ENCODE measurements at places on chromosomes 16 and 17.

DNA sequence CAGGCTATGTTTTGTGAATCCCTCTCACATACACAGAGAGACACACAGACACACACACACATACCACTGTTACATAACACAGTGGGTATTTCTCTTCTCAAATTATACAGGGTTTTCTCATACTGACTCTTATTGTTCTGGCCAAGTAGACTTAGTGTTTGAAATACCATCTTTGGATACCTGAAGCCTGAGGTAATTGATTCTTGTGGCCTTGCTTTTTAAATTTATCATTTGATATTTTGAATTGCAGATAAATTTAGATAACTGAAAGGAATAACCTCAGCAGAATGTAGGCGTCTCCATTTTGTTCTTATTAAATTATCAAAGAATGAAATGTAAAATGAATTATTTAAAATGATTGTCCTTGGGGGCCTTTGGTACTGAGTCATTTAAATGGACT, 223.8 kb downstream of the LGALS9B start:
- DNase-seq = no peak

- no peak for DNase-seq
These were observed 134.3 kb downstream of the TMEM132E start for GRCh38 chr17:34713687-34714086.

GRCh38 chr17:65783845-65784334, 222.4 kb upstream of the AXIN2 start:
- no peak for DNase-seq

GRCh38 chr17:66635386-66636045, 199.4 kb upstream of the CACNG5 start:
- no peak for DNase-seq

DNA sequence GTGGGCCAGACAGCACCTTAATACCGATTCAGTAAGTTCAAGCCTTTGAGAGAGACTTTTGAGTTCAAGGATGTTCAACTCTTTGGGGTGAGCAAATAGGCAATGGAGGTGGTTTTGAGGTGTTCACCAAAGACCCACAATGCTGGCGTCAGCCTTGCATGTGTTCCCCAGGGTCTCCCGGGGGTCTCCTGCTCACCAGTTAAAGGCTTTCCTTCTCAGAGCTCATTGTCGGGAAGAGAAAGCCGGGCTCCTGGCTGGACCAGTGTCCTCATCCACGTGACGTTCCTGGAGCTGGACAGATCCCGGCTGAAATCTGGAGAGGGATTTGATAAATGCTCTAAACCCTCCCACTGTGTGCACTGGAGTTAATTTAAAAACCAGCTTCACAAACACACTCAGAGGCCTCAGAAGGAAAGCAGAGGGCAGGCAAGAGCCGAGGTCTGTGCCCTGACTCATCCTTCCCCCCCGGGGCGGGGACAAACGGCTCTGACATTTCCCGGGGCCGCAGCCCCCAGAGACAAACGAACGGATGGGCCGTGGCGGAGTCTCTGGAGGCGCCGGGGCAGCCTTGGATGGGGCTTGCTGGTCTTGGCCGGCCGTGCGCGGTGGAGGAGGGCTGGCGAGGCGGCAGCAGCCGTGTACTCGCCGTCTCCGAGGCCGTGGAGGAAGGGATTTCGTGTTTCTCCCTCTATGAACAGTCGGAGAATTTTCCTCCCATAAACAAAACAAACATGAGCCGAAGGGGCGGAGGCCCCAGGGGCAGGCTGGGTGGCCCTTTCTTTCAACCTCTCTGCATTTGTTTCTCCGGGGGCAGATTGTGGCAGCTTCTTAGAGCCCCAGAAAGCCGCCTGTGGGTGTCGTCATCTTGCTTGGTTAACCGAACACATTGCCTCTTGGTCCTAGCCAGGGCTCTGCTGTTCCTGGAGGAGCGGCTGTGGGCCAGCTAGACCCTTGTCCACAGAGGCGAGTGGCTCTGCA, 94.2 kb downstream of the NTN1 start:
- no peak for DNase-seq

DNA sequence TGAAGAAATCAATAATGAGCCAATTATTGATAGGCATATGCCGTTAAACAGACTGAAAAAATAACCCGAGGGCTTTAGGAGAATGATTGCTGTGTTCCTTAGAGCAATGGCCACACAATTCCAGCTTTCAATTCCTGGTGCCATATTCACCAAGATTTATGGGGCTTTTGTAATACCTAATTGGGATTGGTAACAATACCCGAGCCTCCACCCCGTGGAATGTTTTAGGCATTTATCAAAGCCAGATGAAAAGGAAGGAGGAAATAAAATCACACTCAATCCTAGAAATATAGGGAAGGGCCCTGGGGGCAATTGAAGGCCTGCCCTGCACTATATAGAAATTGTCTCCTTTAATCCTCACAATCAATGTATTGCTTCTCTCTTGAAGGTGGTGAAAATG, 42.1 kb upstream of the MLYCD start:
- no peak for DNase-seq

- no peak for DNase-seq
These were observed 19.0 kb downstream of the CBFA2T3 start for GRCh38 chr16:88957887-88958577.

DNA sequence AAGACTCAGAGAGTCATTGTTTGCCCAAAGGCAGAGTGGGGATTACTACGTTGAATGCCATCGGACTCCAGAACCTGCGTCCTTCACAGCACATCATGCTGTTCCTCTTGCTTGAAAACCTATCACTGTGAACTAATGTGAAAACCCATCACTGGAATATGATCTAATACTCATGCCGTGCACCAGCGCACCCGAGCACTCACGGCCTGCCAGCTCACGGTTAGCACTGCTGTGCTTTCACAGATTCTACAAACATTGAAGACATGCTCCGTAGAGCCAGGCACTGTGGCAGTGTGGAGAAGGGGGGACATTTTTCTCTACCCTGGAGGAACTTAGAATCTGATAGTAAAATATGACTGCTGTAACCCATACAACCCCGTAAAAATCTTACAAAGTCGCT, 350.4 kb downstream of the C16orf95 start:
- no peak for DNase-seq

- no peak for DNase-seq
These were observed 7.8 kb upstream of the MAPK7 start for GRCh38 chr17:19370493-19370960.

DNA sequence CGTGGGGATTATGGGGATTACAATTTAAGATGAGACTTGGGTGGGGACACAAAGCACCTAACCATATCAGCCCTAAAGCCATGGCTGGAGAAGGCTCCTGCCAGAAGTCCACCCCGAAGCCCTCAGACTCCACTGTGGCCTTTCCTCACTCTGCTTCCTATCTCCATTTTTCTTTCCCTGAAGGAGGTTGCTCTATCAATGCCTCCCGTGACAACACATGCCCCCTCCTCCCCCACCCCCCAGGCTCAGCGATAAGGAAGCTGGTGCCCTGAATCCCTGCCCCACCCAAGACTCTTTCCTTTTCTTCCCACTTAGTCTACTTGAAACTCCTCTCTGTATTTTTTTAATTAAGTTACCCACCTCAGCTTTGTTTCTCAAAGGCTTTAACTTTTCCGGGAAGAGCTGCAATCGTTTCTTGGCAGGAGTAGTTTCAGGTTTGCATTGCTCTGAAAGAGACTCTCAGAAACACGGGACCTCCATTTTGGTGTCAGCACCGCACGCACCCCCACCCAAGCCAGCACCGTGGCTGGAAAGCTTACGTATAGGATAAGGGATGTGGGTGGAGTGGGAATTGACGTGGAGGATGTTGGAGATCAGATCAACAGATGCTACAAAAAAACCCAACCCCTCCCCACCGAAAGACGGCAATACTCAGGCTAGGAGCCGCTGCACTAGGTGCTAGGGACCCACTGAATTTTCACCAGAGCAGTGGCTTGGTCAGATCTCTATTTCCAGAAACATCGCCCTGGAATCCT, 15.2 kb upstream of the CA4 start:
- DNase-seq = no peak

DNA sequence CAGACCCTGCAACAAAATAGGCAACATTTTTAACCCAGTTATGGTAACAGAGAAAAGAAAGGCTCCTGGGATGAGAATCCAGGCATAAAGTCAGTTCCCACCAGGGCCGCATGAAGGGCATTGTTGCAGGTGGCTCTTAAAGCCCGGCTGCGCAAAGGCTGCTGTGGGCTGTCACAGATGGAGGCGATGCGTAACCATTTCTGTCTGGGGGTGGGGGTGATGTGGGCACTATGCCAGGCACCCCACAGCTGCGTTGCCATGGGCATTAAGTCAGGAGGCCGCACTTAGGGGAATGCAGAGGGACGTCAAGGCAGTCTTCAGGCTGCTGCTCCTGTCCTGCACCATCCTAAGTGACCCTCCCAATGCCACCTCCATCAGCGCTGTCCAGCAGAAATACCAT, 228.4 kb downstream of the CPPED1 start:
- DNase-seq = no peak

DNA sequence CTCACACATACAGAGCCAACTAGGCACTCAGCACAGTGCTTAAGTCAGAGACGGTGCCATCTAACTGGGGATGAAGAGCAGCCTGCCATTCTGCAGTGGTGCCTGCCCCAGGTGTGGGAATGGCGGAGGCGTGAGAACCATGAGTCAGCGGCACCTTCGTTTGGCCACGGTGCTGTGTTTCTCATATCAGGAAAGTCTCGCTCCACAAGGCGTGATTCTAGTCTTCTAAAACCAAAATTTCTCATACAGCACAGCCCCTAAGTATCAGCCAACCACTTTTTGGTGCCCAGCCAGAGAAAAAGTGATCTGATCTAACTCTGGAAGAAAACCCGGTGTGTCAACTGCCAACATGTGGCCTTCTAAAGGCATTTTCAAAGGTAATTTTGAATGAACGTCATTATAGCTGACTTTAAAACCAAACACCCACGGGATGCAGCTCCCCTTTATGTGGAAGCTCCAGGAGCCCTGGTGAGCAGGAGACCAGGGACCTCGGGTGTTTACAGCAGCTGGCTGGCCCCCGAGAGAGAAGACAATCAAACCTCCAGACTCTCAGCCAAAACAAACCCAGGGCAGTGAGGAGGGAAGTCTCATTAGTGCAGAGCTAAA, 54.6 kb downstream of the ABCC12 start:
- DNase-seq = no peak

DNA sequence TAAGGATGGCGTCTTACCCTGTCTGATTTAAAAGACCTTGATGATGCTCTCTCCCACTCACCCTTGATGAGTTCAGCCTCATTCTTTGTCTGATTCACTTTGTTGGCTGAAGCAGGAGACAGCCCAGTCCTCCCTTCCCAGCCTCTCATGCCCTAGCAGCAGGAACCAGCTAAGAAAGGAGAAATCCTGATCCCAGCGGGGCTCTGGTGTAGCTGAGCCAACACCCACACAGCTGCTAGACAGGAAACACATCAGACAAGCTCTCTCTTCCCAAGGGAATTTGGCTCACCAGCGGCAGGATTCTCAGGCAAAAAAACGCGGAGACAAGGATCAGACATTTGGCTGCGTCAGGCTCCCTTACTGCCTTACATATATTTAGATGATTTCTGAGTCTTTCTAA, 211.5 kb downstream of the CDH11 start:
- peak; percentile 73 for DNase-seq

- DNase-seq = no peak
These were observed 195.8 kb downstream of the KCNJ2 start for GRCh38 chr17:70365091-70365583.

- peak; percentile 30 for DNase-seq
These were observed 457 bp downstream of the CHTF8 start for GRCh38 chr16:69131839-69132423.

DNA sequence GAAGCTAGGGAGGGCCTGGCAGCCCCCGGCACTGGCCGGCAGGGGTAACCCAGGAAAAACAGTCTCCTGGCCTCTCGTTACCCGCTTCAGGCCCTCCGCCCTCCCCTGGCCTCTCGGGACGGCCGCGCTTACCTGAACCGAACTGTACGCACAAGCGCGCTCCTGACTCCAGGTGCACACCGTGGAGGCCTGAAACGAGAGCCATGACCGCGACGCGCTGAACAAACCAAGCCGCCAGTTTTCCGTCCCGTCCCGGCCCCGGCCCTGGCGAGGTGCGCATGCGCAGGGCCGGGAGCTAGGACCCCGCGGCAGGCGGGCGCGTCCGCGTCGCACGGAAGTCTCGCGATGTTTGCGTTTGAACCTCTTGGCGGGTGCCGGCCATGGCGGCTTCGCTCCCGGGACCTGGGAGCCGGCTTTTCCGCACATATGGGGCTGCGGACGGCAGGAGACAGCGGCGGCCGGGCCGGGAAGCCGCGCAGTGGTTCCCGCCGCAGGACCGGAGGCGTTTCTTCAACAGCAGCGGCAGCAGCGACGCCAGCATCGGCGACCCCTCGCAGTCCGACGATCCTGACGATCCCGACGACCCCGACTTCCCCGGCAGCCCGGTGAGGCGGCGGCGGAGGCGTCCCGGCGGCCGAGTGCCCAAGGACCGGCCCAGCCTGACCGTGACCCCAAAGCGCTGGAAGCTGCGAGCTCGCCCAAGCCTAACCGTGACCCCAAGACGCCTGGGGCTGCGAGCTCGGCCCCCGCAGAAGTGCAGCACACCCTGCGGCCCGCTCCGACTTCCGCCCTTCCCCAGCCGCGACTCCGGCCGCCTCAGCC, at the start of gene HASPIN:
Gene HASPIN (plus strand): TSS at position 348 of the 822 bp plus-strand sequence. CDS start 33 bp downstream, at position 381.
- peak; percentile 75 for DNase-seq

- no peak for DNase-seq
These were observed 863 bp upstream of the UTS2R start for GRCh38 chr17:82370471-82371332.

DNA sequence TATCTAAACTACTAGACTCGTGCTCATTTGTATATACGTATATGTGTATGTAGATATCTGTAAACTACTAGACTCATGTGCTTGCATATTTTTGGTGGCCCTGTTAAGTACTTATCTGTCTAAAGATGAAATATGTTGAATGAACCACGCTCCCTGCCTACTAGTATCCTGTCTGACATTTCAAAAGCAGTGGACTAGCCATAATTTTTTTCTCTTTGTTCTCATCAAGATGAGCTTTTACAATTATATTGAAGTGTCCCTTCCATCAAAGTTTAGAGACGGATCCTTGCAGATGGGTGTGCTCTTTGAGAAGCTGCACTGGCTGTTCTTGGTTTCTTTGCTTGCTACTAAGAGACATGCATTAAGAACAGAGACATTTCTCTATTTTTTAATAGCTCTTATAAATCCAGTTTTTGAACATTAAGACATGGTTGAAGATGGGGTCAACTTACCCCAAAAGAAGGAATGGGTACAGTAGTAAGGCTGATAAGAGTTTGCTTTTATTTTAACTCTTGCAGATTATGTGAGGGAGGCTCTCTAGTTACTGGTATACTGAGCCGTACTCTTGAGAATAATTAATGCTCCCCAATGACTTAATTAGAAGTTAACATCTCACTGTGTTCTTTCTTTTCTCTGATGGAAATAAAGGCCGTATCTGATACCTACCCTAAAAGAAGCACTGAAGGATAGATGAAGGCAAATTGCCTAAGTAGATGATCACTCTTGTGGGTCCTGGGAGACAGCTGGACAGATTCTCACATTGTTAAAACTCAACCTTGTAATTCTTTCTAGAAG, 3.4 kb downstream of the CNTNAP4 start:
- no peak for DNase-seq

DNA sequence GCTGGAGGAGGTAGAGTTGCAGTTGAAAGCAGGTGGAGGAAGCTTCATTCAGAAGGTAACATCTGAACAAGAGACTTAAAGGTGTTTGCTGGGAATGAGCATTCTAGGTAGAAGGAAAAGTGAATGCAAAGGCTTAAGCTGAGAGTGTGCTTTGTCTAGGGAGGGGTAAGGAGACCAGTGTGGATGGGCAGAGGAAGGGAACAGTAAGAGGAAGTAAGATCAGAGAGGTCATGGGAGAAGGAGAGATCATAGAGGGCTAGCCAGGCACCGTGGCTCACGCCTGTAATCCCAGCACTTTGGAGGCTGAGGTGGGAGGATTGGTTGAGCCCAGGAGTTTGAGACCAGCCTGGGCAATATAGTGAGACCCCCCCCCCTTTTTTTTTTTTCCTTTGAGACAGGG, 3.3 kb downstream of the STX4 start:
- DNase-seq = no peak
